ENCODE measurements at places on chromosomes 5 and 9. TPM values are rescaled to one million over a fixed set of nuclear protein-coding genes. Genes with fewer than 3 reads are reported as not detected.

Gene CDH18
- total RNA-seq: 5.3 TPM

Gene IRX1
- 5.4 TPM for total RNA-seq

Gene SLC6A7
- total RNA-seq: not detected

Gene NNT
- 42.8 TPM for total RNA-seq

DNA sequence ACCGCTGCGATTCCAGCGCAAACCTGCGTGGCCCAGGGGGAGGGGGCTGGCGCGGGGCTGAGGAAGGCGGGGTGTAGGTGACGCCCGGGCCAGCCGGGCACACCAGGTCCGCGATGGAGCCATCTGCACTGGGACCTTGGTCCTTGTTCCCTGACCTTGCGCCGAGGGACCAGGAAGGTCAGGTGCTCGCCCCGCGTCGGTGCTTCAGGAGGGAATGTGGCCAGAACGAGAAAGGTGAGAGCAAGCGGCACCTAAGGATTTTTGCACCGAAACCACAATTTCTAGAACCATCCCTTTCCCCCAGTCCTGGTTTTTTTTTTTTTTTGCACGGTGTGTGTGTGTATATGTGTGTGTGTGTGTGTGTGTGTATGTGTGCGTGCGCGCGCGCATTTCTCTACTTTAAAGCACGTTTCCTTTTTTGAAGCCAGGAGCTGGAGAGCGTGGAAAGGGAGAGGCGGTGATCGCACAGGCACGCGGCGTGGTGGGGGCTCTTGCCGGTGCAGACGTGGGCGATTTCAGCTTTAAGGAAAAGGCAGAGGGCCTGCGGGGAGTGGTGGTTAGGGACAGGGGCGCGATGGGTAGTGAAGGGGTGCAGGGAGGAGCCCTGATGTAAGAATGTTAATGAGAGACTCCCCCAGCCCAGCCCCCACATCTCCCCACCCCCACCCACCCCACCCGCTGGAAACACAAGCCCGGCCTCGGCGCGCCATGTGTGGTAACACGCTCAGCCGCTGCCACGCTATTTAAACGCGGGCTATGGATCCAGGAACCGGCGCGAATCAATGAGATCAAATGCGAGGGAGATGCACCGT lies at the start of gene NPR3:
Gene NPR3, plus strand, starts transcription at position 772 of the 812 bp plus-strand sequence. CDS start 456 bp downstream, outside the sequence.
- DNase-seq: no peak

DNA sequence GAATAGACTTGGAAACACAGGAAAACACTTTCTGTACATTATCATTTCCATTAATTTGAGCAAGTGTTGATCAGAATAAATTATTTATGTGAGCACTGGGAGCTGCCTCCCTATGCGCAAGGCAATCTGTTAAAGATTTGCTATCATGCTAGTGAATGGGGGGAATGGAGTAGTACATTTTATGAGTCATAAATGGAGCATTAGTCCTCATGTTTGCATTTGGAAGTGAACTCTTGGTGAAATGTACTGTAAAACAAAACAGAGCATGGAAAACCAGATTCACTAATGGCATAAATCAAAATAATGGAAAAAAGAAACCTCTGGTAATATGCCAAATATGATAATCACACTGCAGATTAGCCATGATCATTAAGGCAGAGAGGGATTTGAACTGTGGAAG lies 40.5 kb upstream of the TMC1 start:
- no peak for DNase-seq

GRCh38 chr5:44911501-44911900 lies 102.8 kb downstream of the MRPS30 start:
- no peak for DNase-seq

DNA sequence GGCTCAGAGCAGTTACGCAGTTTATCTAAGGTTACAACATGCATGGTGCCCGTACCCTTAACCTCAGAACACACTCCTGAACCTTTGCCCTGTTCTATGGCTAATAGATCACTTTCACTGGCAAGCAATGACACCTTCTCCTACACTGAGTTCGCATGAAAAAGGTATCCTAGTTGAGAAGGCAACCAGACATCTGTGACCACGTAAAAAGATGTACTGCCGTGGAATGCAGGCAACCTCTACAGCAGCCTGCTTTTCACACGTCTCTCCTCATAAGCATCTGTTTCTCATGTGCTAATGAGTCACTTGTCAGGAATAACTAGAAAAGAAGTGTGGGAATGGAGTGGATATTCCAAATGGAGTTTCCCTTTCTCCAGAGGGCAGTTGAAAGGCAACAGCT lies 71.4 kb downstream of the FBXO38 start:
- DNase-seq: peak; percentile 72

GRCh38 chr5:139186261-139186660 lies 11.9 kb downstream of the SIL1 start:
- DNase-seq: no peak

All from A172 (cell line).